Left kidney (tissue), 8 donors: ENCODE measurements at places on chromosomes 4 and X. TPM values are rescaled to one million over a fixed set of nuclear protein-coding genes. Genes with fewer than 3 reads are reported as not detected.

DNA sequence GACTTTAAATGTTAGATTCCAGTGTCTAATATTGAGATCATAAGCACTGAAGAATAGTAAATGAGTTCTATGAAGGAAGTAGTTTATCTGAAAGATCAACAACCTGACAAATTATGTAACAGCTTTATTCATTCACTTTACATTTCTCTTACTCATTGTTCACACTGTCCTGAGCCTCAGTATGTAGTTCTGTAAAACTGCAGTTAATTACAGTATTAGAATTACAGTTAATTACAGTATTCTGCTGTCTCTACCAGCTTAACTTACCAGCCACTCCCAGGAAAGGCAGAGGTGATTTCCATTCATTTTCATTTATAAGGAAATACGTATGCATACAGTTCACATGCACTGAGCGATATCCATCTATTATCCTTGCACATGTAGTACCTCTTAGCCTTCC is 32.7 kb downstream of the NFKB1 start:
- no peak for DNase-seq

DNA sequence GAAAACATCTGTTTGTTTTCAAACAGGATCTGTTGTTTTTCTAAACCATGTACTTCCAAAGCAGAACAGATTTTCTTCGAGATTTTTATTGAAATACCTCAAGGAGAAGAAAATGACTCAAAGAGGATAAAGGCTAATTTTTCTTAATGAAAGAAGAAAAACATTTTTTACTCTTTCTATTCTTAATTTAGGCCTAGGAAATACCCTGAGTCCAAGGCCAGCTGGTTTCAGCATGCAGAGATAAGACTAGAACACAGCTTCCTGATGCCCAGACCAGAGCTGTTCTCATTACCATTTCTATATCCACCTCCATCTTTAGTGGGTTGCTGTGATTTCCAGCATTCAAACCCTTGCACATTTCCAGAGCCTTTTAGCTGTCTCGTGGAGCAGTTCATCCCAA is 18.3 kb downstream of the GAB1 start:
- DNase-seq = no peak

DNA sequence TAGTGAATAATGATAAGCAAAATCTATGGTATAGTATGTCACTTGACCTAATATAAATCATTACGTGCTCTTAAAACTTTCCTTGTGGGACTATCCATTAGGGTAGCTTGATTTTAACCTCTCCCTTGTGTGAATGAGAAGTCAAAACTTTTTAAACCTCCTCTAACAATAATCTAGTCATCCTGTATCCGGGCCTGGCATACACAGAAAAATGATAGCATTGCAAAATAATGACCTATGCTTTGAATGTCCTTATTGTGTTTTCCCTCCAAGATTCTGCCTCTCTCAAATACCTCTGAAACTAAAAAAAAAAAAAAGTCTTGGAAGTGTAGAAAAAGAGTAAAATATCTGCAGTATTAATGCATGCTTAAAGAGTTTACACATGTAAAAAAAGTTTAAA is 250.0 kb upstream of the NDST3 start:
- DNase-seq = no peak

- no peak for DNase-seq
Observed at GRCh38 chr4:168248176-168248710, 70.3 kb downstream of the DDX60 start.

GRCh38 chr4:184628103-184628502 is 21.1 kb downstream of the CASP3 start:
- DNase-seq = no peak

DNA sequence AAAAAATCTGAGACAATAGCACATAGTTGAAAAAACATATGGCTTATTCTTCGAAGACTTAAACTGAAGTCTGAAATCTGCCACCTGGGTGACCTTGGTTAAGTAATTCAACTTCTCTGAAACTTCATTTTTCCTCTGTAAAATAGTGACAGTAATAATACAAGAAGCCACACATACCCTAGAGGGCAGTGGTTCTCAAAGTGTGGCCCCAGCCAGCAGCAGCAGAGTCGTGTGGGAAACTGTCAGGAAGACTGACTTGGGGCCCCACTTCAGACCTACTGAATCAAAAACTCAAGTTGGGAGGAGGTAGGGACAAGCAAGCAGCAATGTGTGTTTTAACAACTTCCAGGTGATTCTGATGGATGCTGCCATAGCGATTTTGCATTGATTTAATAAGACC is 249.9 kb downstream of the HNRNPD start:
- no peak for DNase-seq

DNA sequence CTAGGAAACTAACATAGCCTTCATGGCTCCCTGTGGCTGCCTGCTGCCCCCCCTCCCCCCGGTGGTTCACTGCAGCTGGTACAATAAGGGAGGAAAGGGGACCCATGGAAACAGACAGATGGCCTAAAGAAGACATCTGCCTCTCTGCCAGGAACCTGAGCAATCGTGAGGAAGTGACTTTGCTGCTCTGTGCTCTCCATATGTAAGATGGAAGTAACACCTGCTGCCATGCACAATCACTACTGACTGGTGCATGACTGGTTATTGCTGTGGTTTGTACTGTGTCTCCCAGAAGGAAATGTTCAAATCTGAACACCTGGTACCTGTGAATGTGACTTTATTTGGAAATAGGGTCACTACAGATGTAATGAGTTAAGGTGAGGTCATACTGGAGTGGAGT is 43.6 kb downstream of the CD99L2 start:
- DNase-seq = no peak

DNA sequence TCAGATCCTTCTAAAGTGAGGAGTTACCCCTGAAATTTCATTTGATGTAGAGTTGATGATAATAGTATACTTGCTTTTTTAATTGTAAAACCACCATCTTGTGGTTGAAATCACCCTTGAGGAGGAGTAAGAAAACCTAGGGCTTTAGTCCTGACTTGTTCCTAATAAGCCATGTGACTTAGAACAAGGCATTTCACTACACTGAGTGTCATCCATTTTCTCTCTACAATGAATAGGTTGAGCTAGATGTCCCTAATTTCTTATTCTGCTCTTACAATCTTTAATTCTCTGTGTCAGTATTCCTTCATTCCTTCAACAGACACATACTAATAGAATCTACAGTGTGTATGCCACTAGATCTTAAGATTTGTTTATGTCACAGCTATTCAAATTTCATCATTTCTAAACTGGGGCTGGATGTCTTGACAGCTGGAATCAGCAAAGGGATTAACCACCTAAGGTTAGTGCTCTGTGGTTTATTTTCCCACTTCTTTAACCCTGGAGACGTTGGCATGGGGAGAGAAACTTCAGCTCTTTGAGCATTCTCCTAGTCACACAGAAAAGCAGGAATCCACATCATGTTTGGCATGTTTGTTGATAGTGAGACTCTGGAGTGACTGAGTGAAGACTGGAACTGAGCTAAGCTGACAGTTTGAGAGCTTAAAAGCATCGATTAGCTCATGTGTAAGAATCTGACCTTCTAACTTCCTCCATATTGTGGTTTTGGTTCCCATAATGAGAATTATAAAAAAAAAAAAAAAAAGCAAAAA is 246.3 kb downstream of the NDST4 start:
- DNase-seq = no peak

DNA sequence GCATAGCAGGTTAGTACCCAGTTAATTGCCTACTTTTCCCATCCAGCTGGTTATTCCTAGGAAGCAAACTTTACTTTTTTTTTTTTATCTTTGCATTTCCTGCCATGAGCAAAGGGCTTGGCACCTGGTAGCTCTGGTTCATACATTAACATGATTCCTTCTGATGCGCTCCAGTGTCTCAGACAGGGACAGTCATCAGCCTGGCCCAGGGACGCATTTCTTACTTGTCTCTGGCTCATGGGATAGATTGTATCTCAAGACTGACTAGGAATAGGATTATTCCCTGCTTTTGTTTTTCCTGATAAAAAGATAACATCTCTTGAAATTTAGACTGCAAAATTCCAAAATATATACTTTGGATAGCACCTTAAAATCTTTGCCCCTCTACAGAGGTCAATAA is 571.5 kb upstream of the TENM3 start:
- DNase-seq = no peak

DNA sequence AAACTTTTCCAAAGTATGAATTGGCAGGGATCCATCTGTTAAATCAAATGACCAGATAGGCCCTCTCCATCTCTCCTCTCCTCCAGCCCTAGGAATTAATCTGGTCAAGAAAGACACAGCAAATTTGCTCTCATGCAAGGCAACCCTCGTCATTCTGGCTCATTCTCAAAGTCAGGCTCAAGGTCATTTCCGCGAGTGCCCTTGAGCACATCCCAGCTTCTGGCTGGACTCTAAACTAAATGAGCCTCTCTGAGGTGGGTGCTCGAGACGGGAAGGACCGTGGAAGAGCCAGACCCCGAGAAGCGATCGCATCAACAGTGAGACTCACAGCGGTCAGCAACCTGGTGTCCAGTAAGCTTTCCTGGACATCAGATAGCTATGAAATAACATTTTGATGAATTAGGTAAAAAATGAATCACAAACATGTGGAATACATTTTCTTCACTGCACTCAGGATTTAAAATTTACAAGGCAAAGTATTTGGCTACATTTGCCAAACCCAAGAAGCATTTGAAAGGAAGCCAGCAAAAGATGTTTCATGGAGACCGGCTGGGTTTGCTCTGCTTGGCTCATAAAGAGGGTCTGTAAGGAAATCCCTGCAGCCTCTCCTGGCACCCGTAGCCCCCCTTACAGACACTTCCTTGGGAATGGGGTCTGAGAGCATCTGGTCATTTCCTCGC is 121.0 kb downstream of the ENPP6 start:
- DNase-seq = no peak

DNA sequence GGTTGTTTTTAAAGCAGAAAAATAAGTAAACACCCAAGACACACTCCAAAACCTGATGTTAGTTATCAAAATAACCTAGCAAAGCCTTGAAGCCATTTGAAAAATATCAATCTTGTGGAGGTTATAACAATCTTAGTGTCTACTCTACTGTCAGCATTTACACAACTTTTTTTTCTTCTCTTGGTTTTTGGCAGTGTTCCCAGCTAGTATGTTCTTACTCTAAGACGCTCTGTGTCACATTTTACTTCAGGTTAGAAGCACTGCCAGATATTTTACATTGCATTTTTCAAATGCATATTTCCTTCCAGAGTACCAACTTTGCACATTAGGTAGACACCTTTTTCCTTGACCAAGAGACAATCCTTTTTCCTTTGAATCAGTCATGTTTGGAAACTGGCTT is 114.0 kb upstream of the INPP4B start:
- DNase-seq = no peak

DNA sequence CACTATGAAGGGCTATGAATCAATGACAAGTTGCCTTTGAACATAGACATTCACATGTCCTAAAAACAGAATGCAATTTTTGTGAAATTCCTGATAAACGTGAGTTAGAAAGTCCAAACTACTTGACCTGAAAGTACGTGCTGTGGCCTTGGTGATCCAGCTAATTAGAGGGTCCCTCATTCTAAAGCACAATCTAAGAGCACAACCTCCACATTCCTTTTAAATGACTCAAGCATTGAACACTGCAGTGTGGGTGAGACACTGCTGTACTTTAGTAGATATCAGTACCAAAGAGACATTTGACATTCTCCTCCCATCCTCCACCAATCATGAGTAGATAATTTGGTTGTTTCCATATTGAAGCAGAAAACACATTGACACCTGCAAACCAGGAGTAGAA is 73.5 kb downstream of the FAM47B start:
- no peak for DNase-seq

GRCh38 chr4:55251896-55252295 is 94.1 kb upstream of the SRD5A3 start:
- DNase-seq = no peak

GRCh38 chr4:87911252-87911774 is 64.2 kb upstream of the SPP1 start:
- DNase-seq = no peak

DNA sequence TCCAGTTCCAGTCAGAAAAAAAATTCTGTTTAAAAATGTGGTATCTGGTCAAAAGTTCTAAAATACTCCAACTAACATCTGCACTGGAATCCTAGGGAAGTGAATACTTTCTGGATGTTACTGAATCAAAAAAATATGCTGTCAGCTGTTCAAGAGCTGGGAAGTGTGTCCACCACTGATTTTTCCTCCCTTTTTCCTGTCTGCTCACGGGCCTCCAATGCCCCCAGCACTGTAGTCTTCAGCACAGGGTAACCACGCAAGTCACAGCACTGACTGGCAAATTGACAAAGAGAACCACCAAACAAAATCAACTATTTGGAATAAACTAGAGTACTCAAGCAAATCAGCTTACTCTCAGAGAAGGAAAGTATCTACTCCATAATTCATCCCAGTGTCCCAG is 9.9 kb downstream of the VEGFC start:
- no peak for DNase-seq

GRCh38 chr4:154009191-154009590 is 220.3 kb upstream of the SFRP2 start:
- DNase-seq = no peak

DNA sequence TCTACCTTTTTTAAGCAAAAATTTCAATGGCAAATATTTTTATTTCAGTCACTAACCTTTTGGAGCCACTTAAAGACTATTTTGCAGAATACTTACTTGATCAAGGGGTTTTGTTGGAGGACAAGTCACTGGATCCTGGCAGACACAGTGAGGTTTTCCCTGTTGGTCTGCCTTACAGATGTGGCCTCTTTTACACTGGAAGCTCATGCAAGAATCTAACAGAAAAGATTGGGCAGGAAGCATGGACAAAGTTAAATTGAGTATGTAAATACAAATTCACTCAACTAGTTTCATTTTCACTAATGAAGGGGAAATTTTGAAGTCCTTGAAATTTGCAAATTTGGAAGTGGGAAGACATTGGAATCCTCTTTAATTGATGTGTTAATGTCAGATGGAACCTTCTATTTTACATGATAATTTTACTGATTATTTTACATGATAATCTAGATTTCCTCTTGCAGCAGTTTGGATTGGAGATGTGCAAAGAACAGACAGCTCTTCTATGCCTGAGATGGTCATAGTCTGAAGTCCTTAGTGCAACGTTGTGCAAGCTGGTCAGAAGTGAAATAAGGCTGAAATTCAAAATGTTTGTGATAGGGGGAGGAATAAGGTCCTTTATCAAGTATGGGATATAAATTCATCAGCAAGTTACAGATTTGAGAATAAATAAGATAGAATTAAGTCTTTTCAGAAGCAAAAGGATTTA is 38.4 kb downstream of the SPARCL1 start:
- DNase-seq = no peak

GRCh38 chrX:121894756-121895155 is 847.3 kb downstream of the GLUD2 start:
- DNase-seq = no peak

The IL2 gene
- not detected for polyA plus RNA-seq

The ACSL4 gene
- polyA plus RNA-seq = 54.8 TPM

The GPR82 gene
- 0.25 TPM for polyA plus RNA-seq

The EIF1AX gene
- 97.2 TPM for polyA plus RNA-seq

The PLAC8 gene
- 2.9 TPM for polyA plus RNA-seq

The GPAT3 gene
- polyA plus RNA-seq = 14.5 TPM

The KIT gene
- 20.1 TPM for polyA plus RNA-seq

The COL4A5 gene
- 153 TPM for polyA plus RNA-seq

The ASB5 gene
- 0.18 TPM for polyA plus RNA-seq

The CLNK gene
- polyA plus RNA-seq = 0.91 TPM

The CSAG3 gene
- not detected for polyA plus RNA-seq

The DOCK11 gene
- 21.8 TPM for polyA plus RNA-seq

The ARHGEF38 gene
- polyA plus RNA-seq = 5.9 TPM

The GATA1 gene
- 0.48 TPM for polyA plus RNA-seq

The UGT2B11 gene
- polyA plus RNA-seq = 0.71 TPM
